CD4-positive, alpha-beta T cell (primary cell): ENCODE measurements at places on chromosomes 12 and 14.
A peak's percentile ranks its signal among the peaks of the same experiment; 100 is the strongest.

GRCh38 chr14:24247422-24247821 lies 5.0 kb upstream of the TINF2 start:
- H3K4me3 ChIP-seq = no peak overlapping the region
- H3K4me1 ChIP-seq = peaks cover 26% of the 10 kb centered on the region
- peaks cover 8% of the 10 kb centered on the region for H3K36me3 ChIP-seq

- no peaks in the 10 kb centered on the region for H3K4me1 ChIP-seq
- H3K36me3 ChIP-seq = no peaks in the 10 kb centered on the region
- no peak for DNase-seq
- H3K27me3 ChIP-seq = no peaks in the 10 kb centered on the region
- H3K4me3 ChIP-seq = no peak overlapping the region
Observed at GRCh38 chr12:17540921-17541320, 549.1 kb downstream of the RERGL start.

GRCh38 chr12:94421868-94422740 lies 37.6 kb downstream of the CEP83 start:
- no peaks in the 10 kb centered on the region for H3K27me3 ChIP-seq
- H3K4me3 ChIP-seq = no peak overlapping the region
- H3K4me1 ChIP-seq = no peaks in the 10 kb centered on the region
- H3K27ac ChIP-seq = no peak overlapping the region

DNA sequence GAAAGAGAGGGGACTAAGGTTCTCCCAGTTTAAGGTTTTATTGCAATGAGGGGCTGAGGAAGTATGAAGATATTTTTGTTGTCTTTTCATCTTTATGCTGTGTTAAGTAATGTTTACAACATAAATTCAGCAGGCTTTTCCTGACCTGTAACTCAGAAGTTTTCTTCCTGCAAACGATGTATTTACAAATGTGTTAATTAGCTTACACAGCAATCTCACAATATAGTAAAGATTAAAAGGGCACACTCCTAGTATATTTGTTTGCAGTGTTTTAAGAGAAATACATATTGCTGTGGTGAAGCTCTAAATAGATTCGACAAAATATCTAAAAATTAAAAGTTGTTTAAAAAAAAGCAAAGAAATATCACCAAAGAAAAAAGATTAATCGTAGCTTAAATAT lies 55.7 kb downstream of the OR11H12 start:
- no peaks in the 10 kb centered on the region for H3K4me1 ChIP-seq
- H3K27me3 ChIP-seq = no peaks in the 10 kb centered on the region
- no peaks in the 10 kb centered on the region for H3K36me3 ChIP-seq
- H3K4me3 ChIP-seq = no peak overlapping the region

- DNase-seq = no peak
- no peaks in the 10 kb centered on the region for H3K4me1 ChIP-seq
- H3K36me3 ChIP-seq = no peaks in the 10 kb centered on the region
- no peaks in the 10 kb centered on the region for H3K27me3 ChIP-seq
- H3K4me3 ChIP-seq = no peak overlapping the region
- H3K27ac ChIP-seq = no peak overlapping the region
Observed at GRCh38 chr12:75756771-75757170, 245.4 kb upstream of the KRR1 start.

DNA sequence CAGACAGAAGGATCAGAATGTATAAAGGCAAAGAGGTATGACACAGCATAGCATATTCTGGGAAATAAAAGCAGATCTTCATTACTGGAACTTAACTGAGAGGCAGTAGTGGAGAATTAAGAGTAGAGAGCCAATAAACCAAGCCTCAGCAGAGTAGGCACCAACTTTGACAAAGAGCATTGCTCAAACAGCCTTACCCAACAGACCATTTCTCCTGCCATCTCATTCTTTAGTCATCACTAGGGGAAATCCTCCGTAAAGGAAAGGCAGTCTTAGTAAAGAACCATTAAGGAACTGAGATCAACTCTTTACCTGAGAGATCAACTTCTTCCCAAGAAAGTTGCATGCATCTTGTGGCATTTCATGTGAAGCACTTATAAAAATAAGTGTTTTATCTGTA lies 36.6 kb downstream of the SENP1 start:
- H3K4me3 ChIP-seq = no peak overlapping the region
- no peak overlapping the region for H3K27ac ChIP-seq
- peaks cover 71% of the 10 kb centered on the region for H3K36me3 ChIP-seq
- DNase-seq = no peak
- H3K4me1 ChIP-seq = no peaks in the 10 kb centered on the region

GRCh38 chr14:37150414-37150813 lies 22.0 kb downstream of the SLC25A21 start:
- H3K27me3 ChIP-seq = no peaks in the 10 kb centered on the region
- H3K4me1 ChIP-seq = no peaks in the 10 kb centered on the region
- DNase-seq = peak; percentile 4

GRCh38 chr12:105960319-105961083 lies 178.3 kb downstream of the NUAK1 start:
- H3K36me3 ChIP-seq = no peaks in the 10 kb centered on the region
- no peaks in the 10 kb centered on the region for H3K4me1 ChIP-seq
- H3K27ac ChIP-seq = no peak overlapping the region
- H3K4me3 ChIP-seq = no peak overlapping the region
- no peak for DNase-seq

DNA sequence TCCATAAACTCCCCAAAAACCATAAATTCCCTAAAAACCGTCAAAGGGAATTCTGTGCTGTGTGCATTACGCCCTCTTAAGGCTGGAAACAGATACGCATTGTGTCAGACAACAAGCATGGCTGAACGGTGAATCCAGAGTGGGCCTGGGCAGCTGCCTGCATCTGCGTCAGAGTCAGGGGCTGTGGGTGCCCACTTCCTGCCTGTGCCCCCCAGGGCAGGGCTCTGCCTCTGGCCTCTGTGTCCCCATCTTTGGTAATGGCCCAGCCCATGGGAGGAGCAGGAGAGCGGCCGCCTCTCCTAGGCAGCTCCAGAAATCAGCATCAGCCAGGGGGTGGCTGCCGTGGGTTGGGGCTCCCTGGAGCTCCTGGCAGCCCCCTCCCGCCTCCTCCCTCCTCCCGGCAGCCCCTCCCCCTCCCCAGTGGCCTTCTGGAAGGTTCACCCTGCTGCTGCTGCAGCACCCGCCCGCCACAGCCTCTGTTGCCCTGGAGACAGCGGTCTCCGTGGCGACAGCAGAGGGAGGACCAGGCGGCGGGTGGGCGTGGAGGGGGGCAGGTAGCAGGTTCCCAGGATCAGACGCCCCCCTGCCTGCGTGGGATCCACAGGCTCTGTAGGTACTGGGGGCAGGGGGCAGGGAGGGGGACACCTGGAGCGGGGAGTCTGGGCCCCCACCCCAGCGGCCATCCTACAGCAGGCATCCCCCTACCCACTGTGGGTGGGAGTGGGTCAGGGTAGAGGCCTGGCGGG lies 5.9 kb downstream of the MMP17 start:
- H3K4me1 ChIP-seq = peaks cover 20% of the 10 kb centered on the region
- no peak for DNase-seq
- H3K27ac ChIP-seq = no peak overlapping the region
- H3K27me3 ChIP-seq = peaks cover 21% of the 10 kb centered on the region
- H3K36me3 ChIP-seq = no peaks in the 10 kb centered on the region

- H3K4me1 ChIP-seq = no peaks in the 10 kb centered on the region
- no peak overlapping the region for H3K27ac ChIP-seq
- no peaks in the 10 kb centered on the region for H3K27me3 ChIP-seq
- H3K36me3 ChIP-seq = peaks cover 3% of the 10 kb centered on the region
- H3K4me3 ChIP-seq = no peak overlapping the region
Observed at GRCh38 chr12:3791256-3791874, 38.5 kb upstream of the CRACR2A start.

- H3K4me3 ChIP-seq = no peak overlapping the region
- no peak for DNase-seq
Observed at GRCh38 chr12:256958-257357, 5.7 kb downstream of the SLC6A13 start.

GRCh38 chr12:124828264-124829007 lies 35.2 kb downstream of the SCARB1 start:
- no peak overlapping the region for H3K27ac ChIP-seq
- no peak overlapping the region for H3K4me3 ChIP-seq
- no peaks in the 10 kb centered on the region for H3K27me3 ChIP-seq
- no peaks in the 10 kb centered on the region for H3K36me3 ChIP-seq
- DNase-seq = no peak

- peaks cover 9% of the 10 kb centered on the region for H3K27me3 ChIP-seq
- H3K4me1 ChIP-seq = no peaks in the 10 kb centered on the region
- no peaks in the 10 kb centered on the region for H3K36me3 ChIP-seq
- H3K27ac ChIP-seq = no peak overlapping the region
- H3K4me3 ChIP-seq = no peak overlapping the region
Observed at GRCh38 chr14:76708028-76708427, 53.2 kb upstream of the VASH1 start.

DNA sequence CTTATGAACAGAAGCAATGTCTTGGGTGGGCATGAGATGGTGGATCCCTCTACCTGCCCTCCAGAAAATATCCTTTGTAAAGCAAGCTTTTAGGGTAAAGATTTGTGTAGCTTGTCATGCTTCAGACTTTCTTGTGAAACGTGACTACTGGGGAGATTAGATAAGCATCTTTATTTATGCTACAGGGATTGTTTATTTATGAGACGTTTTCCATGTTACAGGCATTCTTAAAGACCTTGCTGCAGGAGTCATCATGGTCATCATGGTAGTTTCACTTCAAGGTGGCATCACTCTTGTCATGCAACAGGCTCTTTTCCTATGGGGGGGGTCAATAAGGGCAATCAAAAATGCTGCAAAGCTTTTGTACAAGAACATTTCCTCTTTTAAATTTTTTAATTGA lies 8.2 kb upstream of the MIS18BP1 start:
- no peak overlapping the region for H3K4me3 ChIP-seq
- no peak overlapping the region for H3K27ac ChIP-seq
- no peaks in the 10 kb centered on the region for H3K4me1 ChIP-seq
- no peak for DNase-seq
- no peaks in the 10 kb centered on the region for H3K36me3 ChIP-seq

- H3K4me3 ChIP-seq = no peak overlapping the region
- no peak for DNase-seq
- no peak overlapping the region for H3K27ac ChIP-seq
- no peaks in the 10 kb centered on the region for H3K4me1 ChIP-seq
- peaks cover 7% of the 10 kb centered on the region for H3K27me3 ChIP-seq
Observed at GRCh38 chr12:98823012-98823411, 177.9 kb downstream of the APAF1 start.

DNA sequence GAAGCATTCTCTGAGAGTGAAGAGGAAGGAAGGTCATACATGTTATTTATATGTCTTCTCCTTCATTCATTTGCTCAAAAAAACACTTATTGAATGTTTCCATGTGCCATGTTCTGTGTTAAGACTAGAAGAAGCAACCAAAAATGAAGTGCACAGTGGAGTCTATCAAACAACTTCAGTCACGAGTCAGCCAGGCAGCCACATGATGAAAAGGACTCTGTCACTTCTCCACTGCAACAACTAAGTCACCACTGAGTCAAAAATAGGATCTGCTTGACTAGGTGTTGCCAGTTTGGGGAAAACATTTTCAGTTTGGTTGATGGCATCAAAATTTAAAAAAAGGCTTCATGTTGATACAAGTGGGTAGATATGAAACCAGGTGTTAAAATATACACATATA lies 142.5 kb downstream of the PDE3A start:
- H3K4me3 ChIP-seq = no peak overlapping the region
- H3K27me3 ChIP-seq = no peaks in the 10 kb centered on the region
- H3K36me3 ChIP-seq = no peaks in the 10 kb centered on the region
- H3K4me1 ChIP-seq = no peaks in the 10 kb centered on the region

DNA sequence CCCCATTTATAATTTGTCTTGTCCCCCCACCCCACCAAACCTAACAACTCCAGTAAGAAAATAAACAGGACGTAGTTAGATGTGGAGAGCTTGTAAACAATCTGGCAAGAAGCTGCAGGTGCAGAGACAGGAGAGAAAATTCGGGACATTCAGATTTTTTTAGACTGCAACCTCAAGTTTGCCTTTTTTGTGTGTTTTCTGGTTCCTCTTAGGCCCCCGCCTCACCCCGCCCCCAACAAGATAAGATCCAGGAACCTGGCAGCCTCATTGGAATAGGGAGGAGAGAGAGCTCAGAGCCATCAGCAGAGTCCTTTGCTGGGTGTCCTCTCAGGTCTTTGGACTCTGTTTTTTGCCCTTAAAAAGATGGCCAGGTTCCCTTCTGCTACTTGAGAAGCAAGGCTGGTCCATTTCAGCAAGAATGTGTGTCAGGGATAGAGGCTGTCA lies 2.9 kb downstream of the HOXC10 start:
- peaks cover 47% of the 10 kb centered on the region for H3K4me1 ChIP-seq
- no peak for DNase-seq
- peaks cover 94% of the 10 kb centered on the region for H3K27me3 ChIP-seq

- H3K27me3 ChIP-seq = no peaks in the 10 kb centered on the region
- no peak overlapping the region for H3K4me3 ChIP-seq
- H3K36me3 ChIP-seq = no peaks in the 10 kb centered on the region
- H3K4me1 ChIP-seq = no peaks in the 10 kb centered on the region
Observed at GRCh38 chr12:124805876-124806668, 57.6 kb downstream of the SCARB1 start.

DNA sequence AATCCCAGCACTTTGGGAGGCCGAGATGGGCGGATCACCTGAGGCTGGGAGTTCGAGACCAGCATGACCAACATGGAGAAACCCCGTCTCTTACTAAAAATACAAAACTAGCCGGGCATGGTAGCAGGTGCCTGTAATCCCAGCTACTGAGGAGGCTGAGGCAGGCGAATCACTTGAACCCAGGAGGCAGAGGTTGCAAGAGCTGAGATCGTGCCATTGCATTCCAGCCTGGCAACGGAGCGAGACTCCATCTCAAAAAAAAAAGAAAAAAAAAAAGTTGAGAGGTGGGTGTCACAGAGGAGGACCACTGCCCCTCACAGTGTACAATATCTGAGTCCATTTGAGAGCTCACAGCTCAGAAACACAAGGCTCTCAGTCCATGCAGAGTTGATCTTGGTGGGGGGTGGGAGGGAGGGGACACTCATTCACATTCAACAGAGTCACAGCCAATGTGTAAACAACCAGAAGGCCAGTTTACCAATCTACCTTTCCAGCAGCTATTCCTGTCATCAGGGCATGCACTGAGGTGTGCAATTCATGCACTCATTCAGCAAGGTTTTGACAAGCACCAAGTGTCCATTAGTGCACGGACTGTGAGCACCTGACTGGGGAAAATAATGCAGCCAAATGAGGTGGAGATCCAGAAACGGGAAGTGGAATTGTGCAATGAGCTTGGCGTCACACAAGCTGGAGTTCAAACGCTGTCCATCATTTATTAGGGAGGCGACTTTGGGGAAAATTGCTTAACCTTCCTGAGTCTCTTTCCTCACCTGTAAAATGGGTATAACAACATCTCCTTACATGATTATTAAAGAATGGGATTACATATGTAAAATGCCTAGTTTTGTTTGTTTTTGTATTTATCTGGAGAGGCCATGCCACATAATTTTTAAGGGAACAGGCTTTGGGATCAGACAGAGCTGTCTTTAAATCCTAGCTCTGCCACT lies 4.4 kb upstream of the EIF5 start:
- H3K4me3 ChIP-seq = no peak overlapping the region
- H3K27me3 ChIP-seq = no peaks in the 10 kb centered on the region
- H3K36me3 ChIP-seq = no peaks in the 10 kb centered on the region
- peaks cover 7% of the 10 kb centered on the region for H3K4me1 ChIP-seq

GRCh38 chr12:24780697-24781368 lies 168.1 kb downstream of the BCAT1 start:
- no peak for DNase-seq
- no peaks in the 10 kb centered on the region for H3K36me3 ChIP-seq
- no peaks in the 10 kb centered on the region for H3K4me1 ChIP-seq
- no peak overlapping the region for H3K27ac ChIP-seq
- no peaks in the 10 kb centered on the region for H3K27me3 ChIP-seq
